ENCODE measurements at places on chromosomes 12 and 14.

GRCh38 chr12:122499991-122500684, 594 bp downstream of the ZCCHC8 start:
- DNase-seq = peak; percentile 59

DNA sequence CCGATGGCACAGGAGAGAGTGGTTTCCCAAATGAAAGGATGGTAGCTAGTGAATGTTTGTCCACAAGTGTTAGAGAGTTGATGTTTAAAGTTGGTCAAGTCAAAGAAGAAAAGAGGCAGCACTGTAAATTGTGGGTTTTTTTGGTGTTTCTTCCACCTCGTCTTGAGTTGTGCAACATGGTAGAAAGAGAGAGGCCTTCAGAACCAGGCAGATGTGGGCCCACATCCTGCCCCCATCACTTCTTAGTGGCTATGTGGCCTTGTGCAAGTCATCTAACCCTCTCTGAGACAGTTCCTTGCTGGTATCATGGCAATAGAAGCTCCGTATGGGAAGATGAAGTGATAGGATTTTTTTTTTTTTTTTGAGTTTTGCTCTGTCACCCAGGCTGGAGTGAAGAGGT, 60.8 kb downstream of the NDUFA12 start:
- no peak for DNase-seq

DNA sequence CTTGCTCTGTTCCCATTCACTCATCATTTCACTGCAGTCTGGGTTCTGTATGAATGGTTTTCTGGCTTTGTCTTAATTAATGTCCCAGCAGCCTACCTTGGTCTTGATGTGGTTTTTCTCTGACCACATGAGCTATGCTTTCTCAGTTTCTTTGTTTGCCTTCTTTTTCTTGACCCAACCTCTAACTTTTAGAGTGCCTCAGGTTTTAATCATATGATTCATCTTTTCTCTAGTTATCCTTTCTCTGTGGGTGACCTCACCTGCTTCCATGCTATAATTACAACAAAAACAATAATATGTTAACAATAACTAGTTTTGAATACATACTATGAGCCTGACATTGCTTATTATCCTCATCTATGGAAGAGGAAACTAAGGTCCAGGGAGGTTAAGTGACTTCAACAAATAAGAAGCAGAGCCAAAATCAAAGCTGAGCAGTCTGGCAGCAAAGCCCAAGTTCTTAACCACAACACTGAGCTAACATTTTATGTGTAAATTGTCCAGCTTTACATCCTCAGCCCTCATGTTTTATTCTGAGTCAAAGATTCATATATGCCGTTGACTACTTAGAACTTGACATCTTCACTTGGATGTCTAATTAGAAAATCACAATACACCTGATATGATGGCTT, 4.7 kb upstream of the EPYC start:
- DNase-seq = no peak

- DNase-seq = no peak
These were observed 74.0 kb downstream of the SPTSSA start for GRCh38 chr14:34387974-34388516.

DNA sequence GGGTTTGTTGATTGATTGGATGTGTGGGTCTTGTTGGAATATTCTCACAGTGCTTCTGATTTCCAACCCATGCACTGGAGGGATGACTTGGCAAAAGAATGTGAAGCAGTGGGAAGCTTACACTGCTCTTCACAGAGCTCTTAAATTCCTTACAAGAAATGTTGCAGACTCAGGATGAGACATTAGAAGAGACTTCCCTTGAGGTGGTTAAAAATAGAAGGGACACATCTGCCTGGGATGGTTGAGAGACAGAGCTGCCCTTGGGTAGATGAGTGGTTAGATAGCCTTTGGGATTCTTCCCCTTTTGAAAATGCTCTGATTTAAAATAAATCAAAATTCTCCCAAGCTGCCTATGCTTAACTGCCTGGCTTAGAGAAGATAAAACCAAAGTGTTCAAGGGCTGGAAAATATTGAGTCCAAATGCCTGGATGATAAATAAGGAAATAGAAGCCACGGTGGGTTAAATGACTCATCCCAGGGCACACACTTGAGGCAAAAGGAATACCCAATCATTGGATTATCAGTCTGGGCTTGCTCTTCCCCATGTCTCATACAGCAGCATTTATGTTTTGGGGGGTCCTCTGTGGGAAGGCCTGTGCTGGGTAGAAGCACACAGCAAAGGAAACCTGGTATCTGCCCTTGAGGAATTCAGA, 264.3 kb downstream of the AKAP6 start:
- DNase-seq = no peak

GRCh38 chr12:2413999-2414792, 361.4 kb downstream of the CACNA1C start:
- DNase-seq = no peak

DNA sequence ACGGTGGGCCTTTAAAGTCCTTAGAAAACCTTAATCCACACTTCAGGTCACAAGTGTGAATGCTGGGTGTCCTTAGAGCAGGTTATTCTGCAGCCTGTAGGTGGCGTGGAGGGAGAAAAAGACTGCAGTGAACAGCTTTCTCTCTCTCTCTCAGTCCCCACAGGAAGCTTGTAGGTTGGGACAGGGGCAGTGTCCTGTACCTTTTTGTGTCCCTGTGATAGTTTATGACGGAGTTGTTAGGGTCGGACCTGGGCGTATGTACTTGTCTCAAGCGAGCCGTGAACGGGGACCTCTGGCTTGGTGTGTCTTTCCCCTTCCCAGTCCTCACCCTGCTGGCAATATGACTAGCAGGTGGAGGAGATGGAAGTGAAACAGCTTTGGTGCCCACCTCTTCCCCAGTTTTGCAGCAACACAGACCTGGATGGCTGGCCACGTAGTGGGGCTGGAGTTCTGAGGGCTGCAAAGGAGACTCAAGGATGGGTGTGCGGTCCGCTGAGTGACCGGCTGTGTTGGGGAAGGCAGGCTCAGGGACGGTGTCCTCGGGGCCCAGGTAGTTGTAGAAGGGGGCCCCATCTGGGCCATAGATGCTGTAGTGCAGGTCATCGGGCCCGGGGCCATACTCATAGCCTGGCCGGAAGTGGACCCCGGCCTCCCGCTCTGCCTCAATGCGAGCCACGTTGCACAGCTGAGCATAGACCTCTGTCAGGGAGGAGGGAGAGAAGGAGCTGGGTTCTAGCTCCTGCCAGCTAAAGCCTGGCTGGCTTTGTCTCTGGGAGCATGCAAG, 8.9 kb downstream of the ISCA2 start:
- no peak for DNase-seq

DNA sequence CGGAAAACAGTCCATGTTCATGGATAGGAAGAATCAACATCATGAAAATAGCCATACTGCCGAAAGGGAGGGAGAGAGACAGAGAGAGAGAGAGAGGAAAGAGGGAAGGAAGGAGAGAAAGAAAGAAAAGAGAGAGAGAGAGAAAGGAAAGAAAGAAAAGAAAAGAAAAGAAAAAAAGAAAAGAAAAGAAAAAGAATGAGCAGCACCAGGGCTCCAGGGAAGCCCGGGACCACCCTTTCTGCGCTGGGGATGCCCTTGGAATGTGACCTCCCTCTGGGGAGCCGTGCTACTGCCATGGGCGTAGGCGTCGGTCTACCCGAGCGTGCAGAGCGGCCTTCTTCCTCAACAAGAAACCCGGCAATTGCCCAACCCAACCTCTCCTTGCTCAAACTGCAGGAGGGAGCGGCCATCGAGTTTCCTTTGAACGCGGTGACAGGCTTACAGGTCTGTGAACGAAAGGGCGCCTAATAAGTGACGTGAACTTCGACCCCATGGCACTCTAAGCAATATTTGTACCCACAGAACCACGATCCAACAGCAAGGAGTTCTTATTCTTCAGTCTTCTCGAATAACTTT, 16.9 kb downstream of the OR6S1 start:
- DNase-seq = no peak

GRCh38 chr12:102816816-102817434, 100.1 kb downstream of the PAH start:
- peak; percentile 18 for DNase-seq

Data from skin of body (tissue), 3 donors.